ENCODE measurements at places on chromosomes 3 and 15. TPM values are rescaled to one million over a fixed set of nuclear protein-coding genes. Genes with fewer than 3 reads are reported as not detected.

GRCh38 chr3:16768014-16768413, 116.7 kb upstream of the PLCL2 start:
- DNase-seq = no peak
- no peaks in the 10 kb centered on the region for H3K27me3 ChIP-seq
- H3K36me3 ChIP-seq = no peaks in the 10 kb centered on the region
- no peaks in the 10 kb centered on the region for H3K4me1 ChIP-seq
- H3K27ac ChIP-seq = no peak overlapping the region
- H3K4me3 ChIP-seq = no peak overlapping the region

The CMTM8 gene
- 7.0 TPM for total RNA-seq

GRCh38 chr3:126866175-126866759, 116.6 kb upstream of the PLXNA1 start:
- no peaks in the 10 kb centered on the region for H3K27me3 ChIP-seq
- no peak overlapping the region for H3K4me3 ChIP-seq
- no peak overlapping the region for H3K27ac ChIP-seq
- H3K36me3 ChIP-seq = no peaks in the 10 kb centered on the region

The FGD5 gene
- total RNA-seq = 17.0 TPM

The FBXL2 gene
- total RNA-seq = 11.8 TPM

The XPC gene
- 40.0 TPM for total RNA-seq

The OXTR gene
- total RNA-seq = 10.6 TPM

The NOX5 gene
- total RNA-seq = 0.05 TPM

- H3K27me3 ChIP-seq = no peaks in the 10 kb centered on the region
- no peak overlapping the region for H3K27ac ChIP-seq
- H3K4me3 ChIP-seq = no peak overlapping the region
- no peak for DNase-seq
- H3K36me3 ChIP-seq = no peaks in the 10 kb centered on the region
These were observed 72.2 kb downstream of the NR1D2 start for GRCh38 chr3:24017305-24017704.

The SKIC8 gene
- 48.2 TPM for total RNA-seq

DNA sequence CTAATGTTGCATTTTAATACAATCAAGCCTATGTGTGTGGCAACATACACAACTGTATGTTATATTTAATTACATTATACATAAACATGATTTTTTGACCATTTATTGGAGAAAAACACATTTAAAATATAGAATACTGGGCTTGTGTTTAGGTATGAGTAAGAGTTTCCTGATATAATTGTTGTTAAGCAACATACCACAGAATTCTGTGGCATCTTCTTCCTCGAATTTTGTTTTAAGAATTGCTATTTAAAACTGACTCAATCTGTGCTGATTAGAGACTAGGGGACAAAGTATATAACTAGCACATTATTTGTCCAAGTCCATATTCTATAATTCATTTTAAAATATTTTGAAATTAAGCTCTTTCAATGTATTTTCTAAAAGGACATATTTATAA, 376.8 kb upstream of the THBS1 start:
- no peak overlapping the region for H3K27ac ChIP-seq
- no peaks in the 10 kb centered on the region for H3K36me3 ChIP-seq
- no peak overlapping the region for H3K4me3 ChIP-seq
- peaks cover 4% of the 10 kb centered on the region for H3K27me3 ChIP-seq

- H3K27me3 ChIP-seq = no peaks in the 10 kb centered on the region
- H3K4me1 ChIP-seq = peaks cover 7% of the 10 kb centered on the region
- no peak overlapping the region for H3K4me3 ChIP-seq
- no peaks in the 10 kb centered on the region for H3K36me3 ChIP-seq
These were observed 339.6 kb upstream of the ROBO2 start for GRCh38 chr3:76700323-76700722.

DNA sequence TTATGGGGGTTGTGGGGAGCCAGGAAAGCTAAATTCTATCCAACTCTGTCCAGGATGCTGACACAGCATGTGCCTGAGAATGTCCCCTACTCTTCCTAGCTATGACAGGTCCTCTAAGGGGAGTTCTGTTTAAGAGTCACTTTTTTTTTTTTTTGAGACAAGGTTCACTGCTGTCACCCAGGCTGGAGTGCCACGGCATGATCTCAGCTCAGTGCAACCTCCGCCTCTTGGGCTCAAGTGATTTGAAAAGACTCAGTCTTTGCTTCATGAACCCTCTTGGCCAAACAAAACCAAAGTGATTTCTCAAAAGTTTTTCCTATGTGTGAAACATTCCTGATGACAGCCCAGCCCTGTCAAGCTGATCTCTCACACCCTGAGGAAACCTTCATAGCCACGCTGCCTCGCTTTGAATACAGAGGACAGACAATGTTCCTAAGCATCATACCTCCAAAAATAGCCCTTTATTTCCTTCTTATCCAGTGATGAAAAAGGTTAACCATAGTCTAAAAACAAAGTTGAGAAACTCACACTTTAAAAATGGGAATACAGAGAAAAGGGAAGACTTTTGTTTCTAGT, 105.5 kb upstream of the PROK2 start:
- H3K27ac ChIP-seq = no peak overlapping the region
- no peak for DNase-seq
- no peaks in the 10 kb centered on the region for H3K36me3 ChIP-seq
- H3K4me1 ChIP-seq = no peaks in the 10 kb centered on the region
- H3K4me3 ChIP-seq = no peak overlapping the region

The CRTAP gene
- 166 TPM for total RNA-seq

DNA sequence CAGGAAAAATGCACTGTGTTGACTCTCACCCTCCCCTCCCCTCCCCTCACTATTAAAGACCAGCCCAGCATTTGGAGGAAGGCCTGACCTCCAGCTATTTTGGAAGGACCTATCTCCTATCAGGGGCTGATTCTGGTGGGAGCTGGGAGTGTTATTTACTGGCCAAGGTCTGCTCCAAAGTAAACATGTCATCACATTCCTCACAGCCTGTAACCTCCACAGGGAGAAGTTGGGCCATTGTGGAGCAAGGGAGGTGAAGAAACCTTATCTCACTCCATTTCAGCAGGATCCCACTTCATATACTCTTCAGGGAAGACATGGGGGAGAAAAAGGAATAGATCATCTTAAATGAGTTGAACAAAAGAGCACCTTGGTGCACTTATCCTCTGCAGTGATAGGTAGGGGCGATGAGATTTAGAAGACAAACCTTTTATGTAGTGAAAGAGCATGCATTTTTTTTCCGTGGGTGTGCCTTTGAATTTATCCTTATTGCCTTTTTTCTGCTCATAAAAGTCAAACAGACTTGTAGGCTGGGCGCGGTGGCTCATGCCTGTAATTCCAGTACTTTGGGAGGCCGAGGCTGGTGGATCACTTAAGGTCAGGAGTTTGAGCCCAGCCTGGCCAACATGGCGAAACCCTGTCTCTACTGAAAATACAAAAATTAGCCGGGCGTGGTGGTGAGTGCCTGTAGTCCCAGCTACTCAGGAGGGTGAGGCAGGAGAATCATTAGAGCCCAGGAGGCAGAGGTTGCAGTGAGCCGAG, 15.6 kb upstream of the FLNB start:
- H3K36me3 ChIP-seq = no peaks in the 10 kb centered on the region
- H3K27ac ChIP-seq = no peak overlapping the region
- peaks cover 12% of the 10 kb centered on the region for H3K4me1 ChIP-seq
- no peaks in the 10 kb centered on the region for H3K27me3 ChIP-seq
- no peak overlapping the region for H3K4me3 ChIP-seq

- H3K36me3 ChIP-seq = no peaks in the 10 kb centered on the region
- no peak for DNase-seq
These were observed 63.0 kb downstream of the SLTM start for GRCh38 chr15:58870451-58870850.

The TMC3 gene
- not detected for total RNA-seq

DNA sequence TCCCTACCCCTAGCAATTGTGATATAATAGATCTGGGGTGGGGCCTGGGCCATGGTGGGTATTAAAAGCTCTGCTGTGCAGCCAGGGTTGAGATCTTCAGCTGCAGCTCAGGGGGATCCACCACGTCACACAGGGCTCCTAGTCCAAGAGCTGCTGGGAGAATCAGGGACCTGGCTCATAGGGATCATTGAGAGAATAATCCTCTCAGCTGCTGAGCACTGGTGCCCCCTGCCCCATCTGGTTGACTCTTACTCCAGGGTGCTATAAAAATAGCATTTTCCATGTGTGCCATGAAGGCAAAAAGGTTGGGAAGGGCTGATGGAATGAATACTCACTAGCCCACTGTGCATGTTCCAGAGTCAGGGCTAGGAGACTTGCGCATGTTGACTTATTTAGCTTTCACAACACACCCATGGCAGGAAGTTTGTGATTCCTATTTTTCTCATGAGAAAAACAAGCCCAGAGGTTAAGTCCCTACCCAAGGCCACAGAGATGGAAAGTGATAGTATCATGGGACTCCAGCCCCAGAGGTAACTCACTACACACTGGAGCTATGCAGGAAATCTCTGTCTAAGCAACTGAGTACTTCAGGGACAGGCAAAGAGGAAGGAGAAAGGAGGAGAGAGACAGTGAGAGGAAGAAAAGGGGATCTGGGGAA, 94.6 kb upstream of the HERC1 start:
- no peak overlapping the region for H3K4me3 ChIP-seq
- H3K27me3 ChIP-seq = no peaks in the 10 kb centered on the region
- no peaks in the 10 kb centered on the region for H3K4me1 ChIP-seq
- no peak overlapping the region for H3K27ac ChIP-seq
- no peak for DNase-seq

DNA sequence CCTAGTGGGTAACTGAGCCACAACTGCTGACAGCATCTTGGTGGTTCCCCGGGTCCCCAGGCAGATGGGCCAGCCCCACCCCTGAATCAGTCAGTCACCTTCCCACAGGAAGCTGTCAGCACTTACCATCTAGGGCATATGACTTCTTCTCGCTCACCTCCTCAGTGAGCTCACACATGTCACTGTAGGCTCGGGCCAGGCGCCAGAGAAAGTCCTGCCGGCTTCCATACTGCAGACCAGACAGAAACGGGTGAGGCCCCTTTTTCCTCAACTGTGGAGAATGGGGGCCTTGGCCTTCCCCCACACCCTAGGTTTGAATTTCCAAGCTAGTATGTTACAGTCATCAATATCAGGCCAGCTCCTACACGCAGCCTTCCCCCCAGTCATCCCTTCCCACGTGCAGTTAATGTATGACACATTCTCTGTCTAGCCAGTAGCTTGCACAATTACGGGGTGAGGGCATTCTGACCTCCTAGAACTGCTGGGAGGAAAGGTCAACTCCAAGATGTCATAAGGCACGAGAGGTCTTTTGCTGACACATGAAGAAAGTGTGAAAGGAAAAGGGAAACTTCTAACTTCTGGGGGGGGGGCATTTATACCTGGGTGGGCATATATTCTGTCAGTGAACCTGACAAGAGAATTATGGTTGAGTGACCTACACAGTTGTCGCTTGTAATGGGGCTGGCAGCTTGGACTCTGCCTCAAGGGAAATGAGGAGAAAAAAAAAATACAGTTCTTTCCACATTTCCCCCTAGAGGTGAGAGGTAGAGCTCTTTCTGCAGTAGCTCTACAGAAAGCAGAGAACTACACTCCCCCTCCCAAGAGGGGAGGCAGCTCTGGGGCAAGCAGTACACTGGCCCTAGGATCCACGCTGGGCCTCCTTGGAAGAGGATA, 10.9 kb downstream of the RMDN3 start:
- H3K27ac ChIP-seq = no peak overlapping the region
- no peak overlapping the region for H3K4me3 ChIP-seq
- peaks cover 52% of the 10 kb centered on the region for H3K36me3 ChIP-seq
- no peak for DNase-seq

DNA sequence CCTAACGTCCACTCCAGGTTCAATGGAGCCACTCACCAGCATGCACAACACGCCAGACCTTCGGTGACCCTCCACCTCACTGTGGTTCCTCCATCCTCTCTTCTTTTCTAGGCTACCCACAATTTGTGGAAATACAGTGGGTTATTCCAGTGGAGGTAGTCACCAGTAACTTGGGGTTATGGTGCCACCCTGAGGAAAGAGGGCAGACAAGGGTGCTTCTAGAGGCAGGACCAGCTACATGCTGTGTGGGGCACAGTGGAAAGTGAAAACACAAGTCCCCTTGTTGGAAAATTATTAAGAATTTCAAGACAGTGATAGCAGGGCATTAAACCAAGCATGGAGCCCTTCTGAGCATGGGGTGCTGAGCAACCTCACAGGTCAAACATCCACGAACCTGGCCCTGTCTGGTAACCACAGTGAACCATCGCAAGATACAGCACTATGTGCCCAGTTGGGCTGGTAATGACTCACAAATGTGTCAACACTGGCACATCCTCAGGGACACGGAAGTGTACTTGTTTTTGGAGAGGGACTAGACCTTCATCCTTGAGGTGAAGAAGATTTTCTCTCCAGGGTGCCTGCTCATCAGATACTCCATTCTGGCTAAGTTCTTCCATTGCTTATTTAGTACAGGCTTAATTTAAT, 166.7 kb downstream of the STT3B start:
- H3K27me3 ChIP-seq = no peaks in the 10 kb centered on the region
- H3K4me3 ChIP-seq = no peak overlapping the region
- no peak overlapping the region for H3K27ac ChIP-seq
- peaks cover 4% of the 10 kb centered on the region for H3K4me1 ChIP-seq

DNA sequence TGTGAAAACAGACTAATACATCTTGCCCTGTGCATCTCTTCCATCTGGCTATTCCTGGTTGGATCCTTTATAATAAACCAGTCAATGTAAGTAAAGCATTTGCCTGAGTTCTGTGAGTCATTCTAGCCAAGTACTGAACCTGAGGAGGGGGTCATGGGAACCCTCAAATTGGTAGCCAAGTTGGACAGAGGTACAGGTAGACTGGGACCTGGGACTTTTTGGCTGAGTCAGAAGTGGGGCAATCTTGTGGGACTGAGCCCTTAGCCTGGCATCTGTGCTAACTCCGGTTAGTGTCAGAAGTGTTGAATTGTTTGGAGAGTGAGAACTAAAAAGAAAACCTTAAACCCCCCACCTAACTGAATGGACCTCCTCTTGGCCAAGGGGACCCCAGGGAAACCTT, 21.0 kb upstream of the LIMD1 start:
- H3K36me3 ChIP-seq = no peaks in the 10 kb centered on the region
- H3K27me3 ChIP-seq = no peaks in the 10 kb centered on the region
- DNase-seq = no peak
- no peak overlapping the region for H3K4me3 ChIP-seq

- no peaks in the 10 kb centered on the region for H3K27me3 ChIP-seq
- H3K4me1 ChIP-seq = no peaks in the 10 kb centered on the region
- H3K27ac ChIP-seq = no peak overlapping the region
- H3K36me3 ChIP-seq = peaks cover 36% of the 10 kb centered on the region
- DNase-seq = no peak
These were observed 5.6 kb upstream of the CCDC13 start for GRCh38 chr3:42778644-42779043.

The GATM gene
- 89.3 TPM for total RNA-seq

DNA sequence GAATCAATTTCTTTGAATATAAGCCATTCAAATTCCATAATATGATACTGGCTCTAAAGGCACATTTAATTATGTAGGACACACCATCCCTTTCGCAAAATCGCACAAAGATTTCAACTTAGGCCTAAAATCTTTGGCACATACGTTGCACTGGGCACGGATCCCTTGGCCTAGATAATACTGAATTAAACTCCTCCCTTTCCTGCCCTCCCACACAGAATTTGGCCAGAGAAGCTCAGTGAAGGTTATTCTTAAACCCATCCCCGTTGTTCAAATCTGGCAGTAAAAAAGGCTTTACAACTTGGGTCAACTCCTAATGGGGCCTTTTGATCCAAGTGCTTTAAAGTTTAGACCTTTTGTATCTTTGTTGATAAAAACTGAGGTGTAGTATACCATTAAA, 247.2 kb downstream of the PTPRG start:
- H3K4me3 ChIP-seq = no peak overlapping the region
- H3K4me1 ChIP-seq = peaks cover 11% of the 10 kb centered on the region
- no peaks in the 10 kb centered on the region for H3K36me3 ChIP-seq
- H3K27me3 ChIP-seq = no peaks in the 10 kb centered on the region
- DNase-seq = no peak

The KLHL6 gene
- 0.40 TPM for total RNA-seq

- H3K4me1 ChIP-seq = no peaks in the 10 kb centered on the region
- no peak overlapping the region for H3K27ac ChIP-seq
- H3K4me3 ChIP-seq = no peak overlapping the region
- no peaks in the 10 kb centered on the region for H3K27me3 ChIP-seq
These were observed 217.3 kb downstream of the RORA start for GRCh38 chr15:61011576-61012336.

The CHRNA5 gene
- total RNA-seq = 7.2 TPM

All from endodermal cell (in vitro differentiated cells).